ELR (cell line): ENCODE measurements at places on chromosomes 16 and 17.
A peak's percentile ranks its signal among the peaks of the same experiment; 100 is the strongest.

DNA sequence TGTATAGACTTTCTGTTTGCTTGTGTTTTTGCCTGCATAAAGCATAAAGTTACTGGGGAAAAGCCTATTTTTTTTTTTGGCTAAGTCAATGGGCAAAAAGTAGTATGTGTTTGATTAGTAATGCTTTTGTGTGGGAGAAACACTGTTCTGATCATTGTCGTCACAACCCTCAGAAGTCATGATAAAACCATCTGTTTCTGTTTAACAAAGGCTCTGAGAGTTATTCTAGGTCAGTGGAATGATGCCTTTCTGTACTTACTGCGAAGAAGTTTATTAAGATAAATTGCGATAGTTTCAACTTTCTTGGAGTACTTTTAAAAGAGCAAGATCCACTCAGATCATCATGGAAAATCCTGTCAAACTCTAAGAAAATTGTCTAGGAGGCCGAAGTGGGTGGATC is 80.9 kb downstream of the PRKCA start:
- DNase-seq: peak; percentile 25

- DNase-seq: no peak
Observed at GRCh38 chr16:383326-384051, 1.7 kb upstream of the PGAP6 start.

- no peak for DNase-seq
Observed at GRCh38 chr16:82370282-82370681, 200.3 kb upstream of the MPHOSPH6 start.

DNA sequence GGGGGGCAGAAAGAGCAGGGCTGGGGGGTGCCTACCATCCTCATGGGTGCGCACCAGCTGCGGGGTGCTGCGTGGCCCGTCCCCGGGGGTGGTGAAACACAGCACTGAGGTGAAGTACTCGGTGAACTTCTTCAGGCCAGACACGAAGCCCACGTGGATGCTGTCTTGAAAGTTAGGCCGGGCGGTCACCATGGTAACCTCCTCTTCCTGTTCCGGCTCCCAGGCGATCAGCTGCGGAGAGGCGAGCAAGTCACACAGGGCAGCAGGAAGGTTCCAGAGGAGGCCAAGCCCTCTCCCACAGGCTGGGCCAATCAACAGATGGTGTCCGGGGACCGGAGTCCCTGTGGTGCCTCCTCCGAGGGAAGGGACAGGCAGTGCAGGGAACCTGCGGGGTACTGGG is 90.1 kb upstream of the CDC42EP4 start:
- DNase-seq: peak; percentile 6

- no peak for DNase-seq
Observed at GRCh38 chr16:1182950-1183907, 30.3 kb downstream of the CACNA1H start.

GRCh38 chr17:63498626-63499195 is 21.9 kb downstream of the ACE start:
- peak; percentile 81 for DNase-seq

DNA sequence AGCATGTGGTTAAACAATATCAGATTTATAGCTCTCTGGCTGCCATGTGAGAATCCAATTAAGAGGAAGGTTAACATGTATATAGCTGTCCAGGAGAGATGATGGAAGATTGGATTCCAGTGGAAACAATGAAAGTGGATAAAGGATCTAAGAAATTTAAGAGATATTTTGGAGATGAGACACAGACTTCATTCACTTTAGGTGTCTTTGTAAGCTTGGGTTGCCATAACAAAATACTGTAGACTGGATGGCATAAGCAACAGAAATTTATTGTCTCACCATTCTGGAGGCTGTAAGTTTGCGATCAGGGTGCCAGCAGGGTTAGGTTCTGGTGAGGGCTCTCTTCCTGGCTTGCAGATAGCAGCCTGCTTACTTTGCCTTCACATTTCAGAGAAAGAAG is 155.9 kb upstream of the MYOCD start:
- DNase-seq: no peak

GRCh38 chr16:75614066-75614897 is 8.8 kb downstream of the ADAT1 start:
- DNase-seq: peak; percentile 85

GRCh38 chr17:64780096-64781013 is 118.2 kb upstream of the SMURF2 start:
- peak; percentile 54 for DNase-seq

GRCh38 chr16:17324451-17324850 is 146.3 kb downstream of the XYLT1 start:
- DNase-seq: no peak

DNA sequence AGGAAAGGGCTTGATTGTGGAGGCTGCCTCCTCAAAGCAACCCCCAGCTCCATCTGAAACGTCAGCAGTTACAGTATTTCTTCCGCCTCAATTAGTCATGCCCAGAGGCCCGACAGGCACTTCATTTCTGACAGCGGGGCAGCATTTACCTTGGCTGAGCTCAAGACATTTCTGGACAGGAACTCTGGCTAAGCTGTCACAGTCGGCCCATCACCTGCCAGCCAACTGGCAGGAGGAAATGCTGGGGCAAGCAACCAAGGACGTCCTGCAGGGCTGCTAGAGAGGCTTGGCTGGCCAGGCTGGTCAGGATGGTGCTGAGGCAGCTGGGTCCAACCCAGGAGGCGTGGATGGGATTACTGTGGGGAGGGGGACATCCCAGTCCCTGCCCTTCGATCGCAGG is 27.8 kb downstream of the PLXDC1 start:
- no peak for DNase-seq

- DNase-seq: no peak
Observed at GRCh38 chr17:14738652-14738988, 437.7 kb downstream of the HS3ST3B1 start.

DNA sequence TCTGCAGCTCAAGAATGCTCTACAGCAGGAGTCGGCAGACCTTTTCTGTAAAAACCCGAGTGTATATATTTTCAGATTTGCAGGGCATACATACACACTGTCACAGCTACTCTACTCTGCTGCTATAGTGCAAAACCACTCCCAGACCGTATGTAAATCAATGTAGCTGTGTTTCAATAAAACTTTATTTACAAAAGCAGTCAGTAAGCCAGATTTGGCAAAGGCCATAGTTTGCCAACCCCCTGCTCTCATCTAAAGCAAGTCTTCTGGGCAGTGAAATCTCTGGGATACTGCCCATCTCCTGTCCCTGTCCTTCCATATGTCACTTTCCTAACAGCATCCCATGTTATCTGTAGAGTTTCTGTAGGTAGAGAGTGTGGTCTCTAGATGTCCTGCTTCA is 57.2 kb upstream of the GSG1L start:
- DNase-seq: no peak

- DNase-seq: no peak
Observed at GRCh38 chr17:45347444-45347843, 30.6 kb upstream of the MAP3K14 start.

DNA sequence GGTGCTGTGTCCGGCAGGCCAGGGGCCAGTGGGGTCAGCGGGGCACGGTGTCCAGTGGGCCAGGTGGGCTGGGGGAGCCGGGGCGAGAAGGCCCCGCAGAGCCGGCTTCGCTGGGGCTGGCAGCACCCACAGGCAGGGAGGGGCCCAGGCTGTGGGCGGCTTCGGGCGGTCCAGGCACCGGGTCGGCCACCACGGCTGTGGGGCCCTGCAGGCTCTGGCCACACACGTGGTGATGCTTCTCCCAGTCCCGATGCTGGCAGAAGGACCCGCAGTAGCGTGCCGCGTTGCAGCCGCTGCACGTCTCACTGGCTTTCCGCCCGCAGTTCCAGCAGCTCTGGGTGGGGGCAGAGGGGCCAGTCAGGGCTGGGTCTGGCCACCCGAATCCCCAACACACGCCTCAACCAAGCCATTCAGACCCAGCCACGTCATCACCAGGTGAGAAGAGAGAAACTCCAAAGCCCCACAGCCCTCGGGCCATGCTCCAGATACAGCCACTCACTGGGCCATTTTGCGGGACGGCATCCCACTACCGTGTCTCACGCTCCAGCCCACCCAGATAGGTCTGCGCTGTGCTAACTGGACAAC is 10.6 kb upstream of the PABPN1L start:
- DNase-seq: no peak

DNA sequence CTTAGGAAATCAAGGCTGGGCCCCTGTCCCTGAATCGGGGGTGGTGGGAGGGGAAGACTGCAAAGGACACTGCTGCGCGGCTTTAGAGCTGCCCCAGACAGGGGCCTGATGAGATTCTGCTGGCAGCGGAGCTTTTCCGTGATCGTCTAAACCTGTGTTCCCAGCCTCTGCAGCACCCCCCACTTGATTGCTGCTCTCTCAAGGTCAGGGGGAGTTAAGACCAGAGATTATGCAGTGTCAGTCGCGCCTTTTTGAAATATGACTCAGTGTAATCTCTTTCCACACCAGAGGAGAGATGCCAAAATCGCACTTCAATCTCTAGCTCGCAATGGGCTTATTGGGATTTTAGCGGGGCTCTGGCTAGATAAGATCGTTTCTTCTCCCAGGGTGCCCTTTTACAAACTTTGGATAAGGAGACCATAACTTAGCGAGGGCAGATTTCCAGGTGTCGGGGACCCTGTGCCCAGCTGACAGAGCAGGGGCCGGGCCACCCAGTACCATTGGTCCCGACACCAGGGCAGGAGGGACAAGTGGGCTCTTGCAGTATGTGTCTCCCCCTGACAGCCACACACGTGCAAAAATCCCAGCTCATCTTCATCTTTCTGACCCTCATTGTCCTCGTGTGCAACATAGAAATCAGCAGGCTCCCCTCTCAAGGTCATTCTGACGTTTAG is 87.0 kb downstream of the IRX3 start:
- no peak for DNase-seq

- DNase-seq: no peak
Observed at GRCh38 chr16:51248217-51248616, 97.1 kb upstream of the SALL1 start.

DNA sequence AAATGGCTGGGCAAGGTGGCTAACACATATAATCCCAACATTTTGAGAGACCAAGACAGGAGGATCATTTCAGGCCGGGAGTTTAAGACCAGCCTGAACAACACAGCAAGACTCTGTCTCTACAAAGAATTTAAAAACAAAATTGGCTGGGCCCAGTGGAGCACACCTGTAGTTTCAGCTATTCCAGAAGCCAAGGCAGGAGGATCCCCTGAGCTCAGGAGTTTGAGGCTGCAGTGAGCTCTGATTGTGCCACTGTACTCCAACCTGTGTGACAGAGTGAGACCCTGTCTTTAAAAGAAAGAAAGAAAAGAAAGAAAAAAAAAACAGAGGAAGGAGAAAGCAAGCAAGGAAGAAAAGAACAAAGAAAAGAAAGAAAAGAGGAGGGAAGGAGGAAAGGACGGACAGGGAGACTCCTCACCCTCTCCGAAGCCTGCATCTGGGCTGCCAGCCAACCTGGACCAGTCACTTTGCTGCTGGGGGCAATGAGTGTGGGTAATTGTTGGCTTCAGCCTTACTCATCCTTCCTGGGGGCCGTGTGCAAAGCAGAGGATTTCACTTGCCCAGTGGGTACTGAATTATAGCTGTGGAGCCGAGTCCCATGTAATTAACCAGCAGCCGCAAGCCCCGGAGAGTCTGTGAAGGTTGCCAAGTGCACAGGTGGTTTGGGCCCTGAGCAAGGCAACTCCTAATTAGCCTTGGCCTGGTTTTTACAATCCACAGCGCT is 6.7 kb upstream of the MT4 start:
- peak; percentile 94 for DNase-seq

GRCh38 chr17:40352779-40353394 is 11.7 kb downstream of the GJD3 start:
- DNase-seq: no peak

DNA sequence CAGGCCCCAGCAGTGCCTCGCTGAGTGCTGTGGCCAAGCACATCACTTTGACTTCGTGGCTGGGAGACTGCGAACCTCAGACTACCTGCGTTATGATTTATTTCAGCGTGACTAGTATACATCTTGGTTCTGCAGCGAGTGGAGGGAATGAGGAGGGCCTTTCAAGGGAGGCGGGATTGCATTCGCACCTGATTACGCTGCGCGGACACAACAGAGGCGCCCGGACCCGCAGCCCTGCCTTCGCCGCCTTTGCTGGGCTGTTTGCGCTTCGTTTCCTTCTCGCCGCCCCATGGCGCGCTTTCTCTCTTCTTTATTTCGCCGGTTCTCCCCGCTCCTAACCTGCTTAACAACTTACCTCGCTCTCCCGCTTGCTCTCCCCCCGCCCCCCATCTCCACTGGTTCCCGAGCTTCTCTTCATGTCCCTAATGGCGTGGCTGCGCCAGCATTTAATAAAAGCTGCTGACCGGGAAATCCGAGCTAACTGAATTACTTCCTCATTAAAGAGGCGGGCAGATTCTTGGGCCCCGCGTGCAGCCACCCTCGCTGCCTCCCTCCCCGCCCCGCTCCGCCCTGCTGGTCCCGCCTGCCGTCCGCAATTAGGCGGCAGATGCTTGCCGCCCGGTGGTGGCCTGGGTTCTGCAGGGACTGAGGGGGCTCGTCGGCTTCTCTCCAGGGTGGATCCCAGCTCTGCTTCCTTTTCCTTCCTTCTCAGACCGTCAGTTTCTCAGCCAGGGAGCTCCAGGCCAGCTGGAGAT is 257.6 kb upstream of the SDK2 start:
- DNase-seq: no peak

- no peak for DNase-seq
Observed at GRCh38 chr17:31510308-31511194, 119.1 kb downstream of the RAB11FIP4 start.
